NCI-H2081 treated with DMSO at 0.1 percent for 48 hours (cell line): ENCODE measurements at places on chromosomes 3 and 15.

DNA sequence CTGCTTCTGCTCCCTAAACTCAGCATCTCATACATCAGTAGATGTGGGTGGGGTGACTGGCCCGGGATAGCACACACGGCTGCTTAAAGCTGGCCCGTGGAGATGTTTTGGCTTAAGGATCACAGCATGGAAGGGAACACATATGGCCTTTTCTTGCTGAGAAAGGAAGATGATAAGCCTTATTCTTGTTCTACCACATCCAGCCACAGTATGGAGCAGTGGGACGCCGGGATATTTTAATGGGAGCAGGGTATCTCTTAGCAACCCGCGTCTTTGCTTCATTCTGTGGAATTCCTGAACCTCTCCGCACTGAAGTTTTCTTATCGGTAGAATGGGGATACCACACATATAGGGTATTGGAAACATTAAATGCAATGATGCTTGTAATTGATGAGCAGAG, 94.1 kb upstream of the PROK2 start:
- no peak for DNase-seq

DNA sequence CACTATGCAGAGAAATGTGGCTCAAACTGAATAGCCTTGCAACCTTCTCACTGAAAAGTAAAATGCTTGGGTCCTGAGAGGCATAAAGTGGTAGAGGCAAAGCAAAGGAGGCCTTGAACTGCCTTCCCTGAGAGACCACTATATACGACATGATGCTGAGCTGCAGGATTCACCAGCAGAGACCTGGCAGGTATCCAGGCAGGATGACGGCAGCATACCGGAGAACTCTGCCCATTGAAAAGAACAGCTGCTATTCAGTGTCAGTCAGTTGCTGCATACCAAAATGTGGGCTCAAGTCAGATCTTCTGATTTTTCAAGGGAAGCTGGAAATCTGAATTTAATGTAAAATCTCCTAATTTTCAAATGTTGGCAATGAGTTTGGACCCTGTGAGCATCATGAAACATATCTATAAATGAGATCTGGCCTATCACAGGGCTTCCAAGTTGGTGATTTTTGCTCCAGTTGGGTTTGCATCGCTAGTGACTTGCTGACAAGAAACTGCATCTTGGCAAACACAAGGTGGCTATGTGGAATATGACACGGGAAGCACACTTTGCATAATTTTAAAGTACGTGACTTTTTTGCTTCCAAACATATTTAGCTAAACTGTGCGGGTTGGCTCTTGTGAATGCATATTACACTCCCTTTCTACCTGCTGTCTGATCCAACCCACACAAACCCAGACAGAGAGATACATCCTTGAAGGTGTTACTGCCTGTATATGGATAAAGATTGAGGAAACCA, 529.0 kb downstream of the AGBL1 start:
- no peak for DNase-seq

GRCh38 chr3:60000311-60001105, 950.7 kb upstream of the CFAP20DC start:
- DNase-seq: peak; percentile 60

DNA sequence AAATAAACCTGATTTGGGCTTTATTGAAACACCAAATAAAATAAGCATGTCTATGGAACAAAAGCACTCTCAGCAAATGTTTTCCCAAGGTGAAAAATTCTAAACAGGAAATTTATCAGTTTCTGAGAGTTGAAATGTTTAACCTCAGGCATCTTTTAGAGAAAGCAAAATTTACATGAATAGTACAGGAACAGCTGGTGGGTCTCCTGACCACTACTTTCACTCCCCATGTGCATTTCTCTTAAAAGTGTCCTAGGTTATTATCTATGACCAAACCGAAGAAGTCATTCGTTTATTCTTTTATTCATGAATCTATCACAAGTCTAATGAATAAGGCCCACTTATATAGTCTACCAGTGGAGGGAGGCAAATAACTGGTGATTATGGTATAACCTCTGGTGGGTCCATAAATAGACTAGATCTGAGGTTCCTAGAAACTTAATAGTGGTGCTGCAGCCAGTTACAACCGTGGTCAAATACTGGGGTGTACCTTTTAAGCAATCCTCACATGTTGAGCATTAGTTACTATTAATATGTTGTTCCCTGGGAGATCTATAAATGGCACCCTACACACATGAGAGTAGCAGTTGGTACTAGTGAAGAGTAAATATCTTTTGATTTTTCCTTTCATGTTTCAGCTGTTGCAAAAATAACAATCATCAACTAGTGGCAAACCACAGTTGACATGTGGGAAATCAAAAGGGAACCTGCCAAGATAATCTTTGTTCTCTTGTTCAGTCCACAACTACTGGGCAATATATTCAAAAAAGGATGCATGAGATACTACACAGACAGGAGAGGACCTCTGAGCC, 169.3 kb upstream of the STAC start:
- DNase-seq: no peak

DNA sequence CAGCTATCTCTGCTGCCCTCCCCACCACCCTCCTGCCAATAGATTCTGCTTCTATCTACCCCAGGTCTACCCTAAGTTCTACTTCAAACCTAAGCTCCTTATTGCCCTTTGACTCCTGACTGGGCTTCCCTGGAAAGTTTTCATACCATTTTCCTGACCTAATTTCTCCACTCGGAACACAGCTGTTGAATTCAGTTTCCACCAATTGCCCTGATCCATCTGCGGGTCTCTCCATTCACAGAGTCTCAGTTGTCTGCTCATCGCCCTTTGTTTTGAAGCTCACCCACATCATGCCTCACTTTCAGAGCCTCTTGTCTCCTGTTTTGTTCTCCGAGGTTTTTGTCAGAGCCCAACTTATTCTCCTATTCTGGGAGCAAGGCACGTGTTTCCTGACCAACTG, 56.8 kb upstream of the ABI3BP start:
- no peak for DNase-seq

GRCh38 chr3:29168081-29168480, 112.8 kb upstream of the RBMS3 start:
- DNase-seq: no peak

GRCh38 chr15:59160880-59161593, 45.6 kb upstream of the LDHAL6B start:
- peak; percentile 60 for DNase-seq

- DNase-seq: no peak
Observed at GRCh38 chr15:57675481-57676181, 30.9 kb upstream of the POLR2M start.

DNA sequence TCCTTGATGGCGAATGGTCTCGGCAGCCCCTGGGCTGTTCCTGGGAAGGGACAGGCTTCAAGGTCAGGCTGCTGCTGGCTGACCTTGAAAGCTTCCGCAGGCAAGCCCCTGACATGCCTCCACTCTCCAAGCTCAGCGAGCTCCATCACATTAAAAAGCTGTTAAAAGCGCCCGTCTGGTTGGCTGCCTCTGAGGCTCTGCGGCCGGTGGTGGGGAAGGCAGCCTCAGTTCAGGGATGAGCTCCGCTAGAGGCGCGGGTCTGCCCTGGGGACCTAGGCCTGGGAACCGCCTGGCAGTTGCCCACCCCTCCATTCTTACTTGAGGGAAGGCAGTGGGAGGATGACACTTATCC, 103.8 kb downstream of the LINGO1 start:
- DNase-seq: no peak

DNA sequence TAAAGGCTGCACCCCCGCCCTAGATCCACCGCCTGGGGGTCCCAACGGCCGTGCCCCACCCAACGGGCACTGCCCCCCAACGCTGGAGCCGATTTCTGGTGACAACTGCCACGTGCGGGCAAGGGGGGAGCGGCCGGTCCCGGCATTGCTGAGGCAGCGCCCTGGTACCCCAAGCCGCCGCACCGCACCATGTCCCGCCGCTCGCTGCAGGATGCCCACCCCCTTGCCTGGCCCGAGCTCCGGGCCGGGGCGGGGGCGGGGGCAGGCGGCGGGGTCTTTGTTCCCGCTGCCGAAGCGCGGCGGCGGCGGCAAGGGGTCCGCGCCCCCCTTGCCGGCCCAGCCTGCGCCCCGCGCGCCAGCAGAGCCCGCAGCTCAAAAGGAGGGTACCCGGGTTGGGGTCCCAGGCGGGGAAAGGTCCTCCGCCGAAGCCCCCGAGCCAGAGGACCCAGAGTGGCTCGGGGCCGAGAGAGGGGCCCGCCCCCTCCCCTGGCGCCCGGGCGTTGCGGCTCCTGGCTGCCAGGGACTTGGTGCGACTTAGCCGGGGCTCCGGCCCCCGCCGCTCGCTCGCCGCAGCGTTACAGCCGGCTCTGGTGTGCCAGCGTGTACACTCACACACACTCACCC, 678 bp downstream of the SEMA7A start:
- DNase-seq: no peak

DNA sequence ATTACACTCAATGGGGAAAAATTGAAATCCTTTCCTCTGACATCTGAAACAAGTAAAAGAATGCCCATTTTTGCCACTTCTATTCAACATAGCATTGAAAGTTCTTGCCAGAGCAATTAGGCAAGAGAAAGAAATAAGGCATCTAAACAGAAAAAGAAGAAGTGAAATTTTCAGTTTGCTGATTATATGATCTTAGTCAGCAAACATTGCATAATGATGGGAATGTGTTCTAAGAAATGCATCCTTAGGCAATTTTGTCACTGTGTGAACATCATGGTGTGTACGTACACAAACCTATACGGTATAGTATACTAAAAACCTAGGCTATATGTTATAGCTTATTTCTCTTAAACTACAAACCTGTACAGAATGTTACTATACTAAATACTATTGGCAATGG, 278.0 kb downstream of the CGGBP1 start:
- no peak for DNase-seq

DNA sequence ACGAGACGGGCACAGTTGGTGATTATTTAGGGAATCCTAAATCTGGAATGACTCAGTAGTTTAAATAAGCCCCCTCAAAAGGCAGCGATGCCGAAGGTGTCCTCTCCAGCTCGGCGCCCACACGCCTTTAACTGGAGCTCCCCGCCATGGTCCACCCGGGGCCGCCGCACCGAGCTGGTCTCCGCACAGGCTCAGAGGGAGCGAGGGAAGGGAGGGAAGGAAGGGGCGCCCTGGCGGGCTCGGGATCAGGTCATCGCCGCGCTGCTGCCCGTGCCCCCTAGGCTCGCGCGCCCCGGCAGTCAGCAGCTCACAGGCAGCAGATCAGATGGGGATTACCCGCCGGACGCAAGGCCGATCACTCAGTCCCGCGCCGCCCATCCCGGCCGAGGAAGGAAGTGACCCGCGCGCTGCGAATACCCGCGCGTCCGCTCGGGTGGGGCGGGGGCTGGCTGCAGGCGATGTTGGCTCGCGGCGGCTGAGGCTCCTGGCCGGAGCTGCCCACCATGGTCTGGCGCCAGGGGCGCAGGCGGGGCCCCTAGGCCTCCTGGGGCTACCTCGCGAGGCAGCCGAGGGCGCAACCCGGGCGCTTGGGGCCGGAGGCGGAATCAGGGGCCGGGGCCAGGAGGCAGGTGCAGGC, 318.0 kb downstream of the FGF12 start:
- DNase-seq: no peak

DNA sequence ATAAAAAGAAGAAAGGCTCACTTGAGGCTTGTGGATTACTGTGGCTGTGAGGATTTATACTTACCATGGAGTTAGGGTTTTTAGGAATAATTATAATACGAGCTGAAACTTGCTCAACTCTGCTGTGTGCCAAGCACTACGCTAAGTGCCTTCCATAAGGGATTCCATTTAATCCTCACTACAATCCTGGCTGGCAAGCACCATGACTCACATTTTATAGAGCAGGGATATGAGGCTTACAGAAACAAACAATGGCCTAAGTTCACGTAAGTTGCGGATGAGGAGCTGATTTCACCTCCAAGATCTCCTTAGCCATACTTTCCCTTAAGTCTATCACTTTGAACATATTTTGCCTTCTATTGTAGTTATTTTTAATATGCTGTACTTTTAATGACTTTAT, 43.9 kb upstream of the ARL8B start:
- DNase-seq: no peak

DNA sequence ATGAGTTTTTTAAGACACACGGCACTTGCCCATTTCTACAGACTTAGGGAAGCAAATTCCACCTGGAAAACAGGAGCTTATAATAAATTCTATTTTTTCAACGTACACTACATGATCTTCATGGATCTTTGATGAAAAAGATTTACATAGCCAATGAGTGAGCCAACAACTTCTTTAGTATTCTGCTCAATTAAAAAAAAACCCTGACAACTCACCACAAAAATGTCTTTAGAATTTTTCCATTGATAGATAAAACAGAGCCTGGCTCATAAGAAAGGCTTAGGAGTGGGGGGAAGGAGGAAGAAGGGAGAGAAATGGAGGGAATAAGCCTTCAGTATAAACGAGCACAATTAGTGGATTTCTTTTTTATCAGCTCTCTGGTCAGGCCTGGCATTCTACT, 126.7 kb downstream of the ATP10A start:
- no peak for DNase-seq

DNA sequence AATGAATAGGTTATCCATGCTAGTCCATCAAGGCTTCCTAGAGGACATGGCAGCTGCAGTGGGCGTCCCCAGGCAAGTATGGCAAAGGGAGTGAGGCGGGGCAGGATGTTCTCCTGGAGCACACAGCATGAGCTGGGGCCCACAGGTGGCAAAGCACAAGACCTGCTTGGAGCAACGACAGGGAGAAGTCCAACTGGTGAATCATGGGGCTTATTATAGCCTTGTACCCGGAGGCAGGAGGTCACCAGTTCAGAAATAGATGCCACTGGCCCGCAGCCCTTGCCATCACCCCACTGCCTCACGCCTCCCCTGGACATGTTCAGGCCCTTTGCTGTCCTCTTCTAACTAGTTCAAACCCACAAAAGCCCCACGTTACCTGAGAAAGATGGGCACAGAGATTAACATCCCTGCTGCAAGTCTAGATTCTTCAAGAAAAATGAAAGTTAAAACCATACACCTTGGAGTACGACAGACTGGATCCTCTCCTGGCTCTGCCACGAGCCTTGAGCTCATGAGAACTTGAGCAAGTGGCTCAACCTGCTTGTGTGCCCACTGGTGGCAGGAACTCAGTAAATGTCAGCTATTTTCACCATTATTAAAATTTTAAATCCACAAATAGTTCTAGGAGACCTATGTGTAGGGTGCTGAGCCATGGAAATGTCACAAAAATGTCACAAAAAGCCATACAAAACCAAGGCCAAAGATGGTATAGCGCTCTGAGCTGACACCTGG, 1.8 kb upstream of the SRGAP3 start:
- DNase-seq: no peak

DNA sequence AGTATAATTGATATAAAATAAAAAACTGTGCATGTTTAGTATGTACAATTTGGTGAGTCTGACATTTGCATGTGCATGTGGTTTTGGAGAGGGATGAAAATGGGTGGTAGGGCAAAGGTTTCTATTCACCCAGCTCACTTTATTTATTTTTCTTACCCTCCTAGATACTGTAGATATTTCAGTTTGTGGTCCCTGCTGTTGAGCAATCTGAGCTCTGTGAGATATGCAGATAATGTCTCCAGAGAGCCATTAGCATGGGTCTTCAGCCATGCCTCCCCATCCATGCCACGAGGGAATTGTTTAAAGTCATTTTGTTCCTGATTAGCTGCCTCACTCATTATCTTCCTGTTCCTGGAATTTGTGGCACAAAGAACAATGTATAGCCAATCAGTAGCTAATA, 44.4 kb upstream of the B3GALNT1 start:
- DNase-seq: no peak

- no peak for DNase-seq
Observed at GRCh38 chr3:145118303-145118702, 1042.7 kb downstream of the PLOD2 start.

- no peak for DNase-seq
Observed at GRCh38 chr3:134002306-134002705, 27.4 kb downstream of the SLCO2A1 start.
